ENCODE measurements at places on chromosomes 11 and 22.

GRCh38 chr11:107609400-107610218 lies 18.7 kb downstream of the ELMOD1 start:
- no peak for DNase-seq

GRCh38 chr11:2097356-2097997 lies 41.7 kb downstream of the IGF2 start:
- DNase-seq: no peak

- no peak for DNase-seq
Observed at GRCh38 chr22:49011769-49012648, 815.7 kb downstream of the BRD1 start.

- no peak for DNase-seq
Observed at GRCh38 chr22:31488346-31488883, 1.2 kb downstream of the EIF4ENIF1 start.

DNA sequence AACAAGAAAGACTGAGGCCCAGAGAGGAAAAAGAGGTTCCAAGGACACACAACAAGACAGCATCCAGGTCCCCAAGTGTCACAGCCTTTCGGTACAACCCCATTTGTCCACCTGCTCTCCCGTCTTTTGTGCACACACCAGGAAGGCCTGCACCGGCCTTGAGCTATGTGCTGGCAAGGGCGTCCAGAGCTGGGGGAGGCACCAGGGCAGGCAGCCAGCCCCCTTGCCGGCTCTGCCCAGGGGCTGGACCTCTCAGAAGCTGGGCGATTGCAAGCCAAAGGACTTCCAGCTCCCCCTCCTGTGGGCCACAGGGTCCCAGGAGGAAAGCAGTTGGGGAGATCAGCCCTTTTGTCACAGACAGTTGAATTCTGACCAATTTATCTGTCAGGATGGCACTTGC lies 210.5 kb downstream of the MN1 start:
- no peak for DNase-seq

DNA sequence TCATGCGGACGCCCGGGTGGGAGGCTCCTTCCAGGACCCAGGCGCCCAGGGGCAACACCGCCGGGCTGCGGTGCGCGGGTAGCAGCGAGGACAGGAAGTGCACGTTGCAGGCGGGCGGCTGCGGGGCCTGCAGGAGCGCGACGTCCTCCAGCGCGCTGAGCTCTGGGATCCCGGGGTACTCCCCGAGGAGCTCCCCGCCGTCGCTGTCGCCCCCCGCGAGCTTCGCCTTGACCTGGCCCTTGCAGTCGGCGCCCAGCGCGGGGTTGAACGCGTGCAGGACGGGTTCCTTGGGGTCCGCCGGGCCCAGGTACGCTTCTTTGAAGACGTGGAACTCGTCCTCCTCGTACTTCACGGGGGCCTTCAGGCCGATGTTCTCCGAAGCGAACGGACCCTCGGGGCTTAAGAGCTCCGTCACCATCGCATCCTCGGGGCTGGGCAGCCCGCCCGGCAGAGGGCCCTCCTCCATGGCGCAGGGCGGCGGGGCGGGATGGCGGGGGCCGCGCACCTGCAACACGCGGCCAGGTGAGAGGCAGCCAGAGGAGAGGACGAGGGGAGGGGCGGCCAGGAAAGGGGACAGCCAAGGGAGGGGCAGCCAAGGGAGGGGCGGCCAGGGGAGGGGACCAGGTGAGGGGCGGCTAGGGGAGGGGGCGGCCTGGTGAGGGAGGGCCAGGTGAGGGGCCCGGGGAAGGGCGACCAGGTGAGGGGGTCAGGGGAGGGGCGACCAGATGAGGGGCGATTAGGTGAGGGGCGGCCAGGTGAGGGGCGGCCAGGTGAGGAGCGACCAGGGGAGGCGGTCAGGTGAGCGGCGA lies 921 bp downstream of the TESMIN start:
- peak; percentile 24 for DNase-seq

DNA sequence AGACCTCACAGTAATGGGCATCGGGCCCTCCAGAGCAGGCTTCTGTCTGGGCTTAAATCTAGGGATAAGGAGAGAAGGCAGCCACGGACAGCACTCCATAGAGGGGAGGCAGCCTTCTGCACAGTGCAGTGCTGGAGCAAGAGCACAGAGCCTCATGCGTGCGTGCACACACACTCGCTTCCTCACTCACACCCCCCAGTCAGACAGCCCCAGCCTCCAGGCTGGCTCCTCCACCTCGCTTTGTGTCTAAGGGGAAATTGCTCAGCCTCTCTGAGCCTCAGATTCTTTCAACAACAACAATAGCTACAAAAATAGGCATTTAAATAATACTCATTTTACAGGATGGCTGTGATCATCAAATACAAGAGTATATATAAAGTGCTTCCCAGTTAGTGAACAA lies 26.7 kb upstream of the ETS1 start:
- no peak for DNase-seq

GRCh38 chr11:64430645-64431044 lies 71.7 kb downstream of the RPS6KA4 start:
- no peak for DNase-seq

DNA sequence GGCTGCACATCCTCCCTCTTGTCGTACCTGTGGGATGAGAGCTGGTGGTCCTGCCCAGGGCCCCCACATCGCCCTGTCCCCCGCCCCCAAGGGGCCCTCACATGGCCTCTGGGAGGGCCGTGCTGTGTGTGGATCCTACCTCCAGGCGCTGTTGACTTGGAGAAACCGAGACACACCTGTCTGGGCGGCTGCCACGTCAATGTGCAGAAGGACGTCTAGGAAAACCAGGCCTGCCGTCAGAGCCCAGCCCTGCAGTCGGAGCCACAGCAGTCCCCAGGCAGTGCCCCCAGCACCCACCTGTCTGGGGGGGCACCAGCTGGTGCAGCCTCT lies 14.2 kb downstream of the ALG12 start:
- no peak for DNase-seq

DNA sequence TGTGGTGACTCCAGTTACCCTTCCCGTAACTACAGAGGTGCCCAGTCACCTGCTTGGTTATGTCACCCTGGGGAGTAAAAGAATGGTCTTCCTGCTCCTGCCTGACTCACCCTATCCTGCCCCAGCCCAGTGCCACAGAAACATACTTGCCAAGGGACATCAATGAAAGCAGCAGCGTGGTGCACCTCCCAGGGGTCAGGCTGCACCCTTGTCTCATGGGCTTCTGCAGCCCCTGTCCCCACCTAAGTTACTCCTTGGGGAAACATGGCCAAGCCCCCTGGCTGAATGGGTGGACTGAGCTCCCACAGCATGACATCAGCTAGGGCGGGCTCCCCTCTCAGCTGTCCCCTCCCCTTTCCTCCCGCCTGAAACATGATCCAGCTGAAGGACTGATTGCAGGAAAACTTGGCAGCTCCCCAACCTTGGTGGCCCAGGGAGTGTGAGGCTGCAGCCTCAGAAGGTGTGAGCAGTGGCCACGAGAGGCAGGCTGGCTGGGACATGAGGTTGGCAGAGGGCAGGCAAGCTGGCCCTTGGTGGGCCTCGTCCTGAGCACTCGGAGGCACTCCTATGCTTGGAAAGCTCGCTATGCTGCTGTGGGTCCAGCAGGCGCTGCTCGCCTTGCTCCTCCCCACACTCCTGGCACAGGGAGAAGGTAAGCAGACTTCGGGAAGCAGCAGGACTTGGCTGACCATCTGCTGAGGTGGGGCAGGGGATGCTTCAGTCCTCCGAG lies at the start of gene HTR3A:
HTR3A (plus strand) TSS at position 368 of the 730 bp plus-strand sequence; CDS start at position 586, 218 bp downstream.
- DNase-seq: no peak

DNA sequence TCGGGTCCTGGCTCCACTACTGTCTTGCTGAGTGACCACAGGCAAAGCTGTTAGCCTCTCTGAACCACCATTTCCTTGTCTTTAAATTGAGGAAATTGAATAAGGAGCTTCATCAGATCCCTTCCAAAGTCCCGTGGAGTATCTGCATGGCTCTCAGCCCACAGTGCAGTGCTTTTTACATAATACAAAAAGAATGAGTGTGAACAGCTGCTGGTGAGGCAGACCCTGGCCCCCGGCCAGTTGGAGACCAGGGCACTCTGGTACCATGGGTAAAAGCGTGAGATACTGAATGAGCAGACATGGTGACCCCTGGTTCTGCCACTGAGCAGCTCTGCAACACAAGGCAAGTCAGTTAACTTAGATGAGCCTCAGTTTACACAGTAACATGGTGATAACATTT lies 86.8 kb downstream of the GALNT18 start:
- DNase-seq: no peak

- no peak for DNase-seq
Observed at GRCh38 chr22:30314915-30315314, 11.8 kb downstream of the TBC1D10A start.

DNA sequence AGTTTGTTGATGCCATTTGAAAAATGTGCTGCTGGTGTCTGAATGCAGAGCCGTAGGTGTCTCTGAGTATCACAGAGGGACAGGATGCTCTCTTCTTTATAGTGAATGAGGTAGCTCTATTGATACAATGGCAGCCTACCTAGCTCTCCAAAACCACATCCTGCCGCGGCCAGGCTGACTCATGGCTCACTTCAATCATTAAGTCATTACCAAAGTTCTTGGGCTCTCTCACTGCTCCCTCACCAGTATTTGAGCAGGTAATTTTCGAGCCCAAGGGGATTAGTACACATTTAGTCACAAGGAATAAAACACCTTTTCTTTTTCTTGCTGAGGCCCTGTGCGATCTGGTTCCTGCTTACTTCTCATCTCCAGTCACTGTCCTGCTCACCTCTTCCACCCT lies 509.0 kb upstream of the LARGE1 start:
- no peak for DNase-seq

DNA sequence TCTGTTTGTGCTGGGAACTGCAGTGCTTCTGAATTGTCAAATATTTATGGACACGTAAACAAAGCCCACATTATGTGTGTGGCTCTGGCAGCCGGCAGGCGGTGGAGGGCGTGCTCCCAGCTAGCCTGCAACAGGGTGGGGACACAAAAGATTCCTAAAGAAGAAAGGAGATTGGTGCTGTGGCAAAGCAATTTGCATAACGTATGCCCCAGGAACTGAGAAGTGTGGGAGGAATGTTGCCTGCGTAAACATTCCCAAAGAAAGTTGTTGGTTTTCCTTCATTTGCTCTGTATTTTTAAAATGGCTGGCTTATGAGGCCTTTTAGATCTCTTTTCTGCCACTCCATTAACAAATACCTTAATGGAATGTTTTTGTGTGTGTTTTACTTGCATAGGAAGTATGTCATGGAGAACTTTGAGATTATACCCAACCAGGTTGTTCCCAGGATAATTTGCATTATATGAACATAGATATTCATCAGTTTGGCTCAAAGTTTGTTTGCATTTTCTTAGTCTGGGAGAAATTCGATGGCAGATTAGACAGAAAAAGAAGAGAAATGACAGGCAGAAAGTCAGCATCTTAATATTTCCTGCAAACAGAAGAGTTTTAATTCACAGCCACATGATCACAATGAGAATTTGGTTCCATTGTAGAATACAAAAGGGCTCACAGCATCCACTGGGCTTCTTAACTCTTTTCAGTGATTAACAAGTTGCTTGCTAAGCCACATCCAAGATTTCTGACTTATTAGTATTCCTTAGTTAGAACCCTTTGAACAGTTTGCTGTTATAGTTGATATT lies 41.8 kb upstream of the DLAT start:
- no peak for DNase-seq

DNA sequence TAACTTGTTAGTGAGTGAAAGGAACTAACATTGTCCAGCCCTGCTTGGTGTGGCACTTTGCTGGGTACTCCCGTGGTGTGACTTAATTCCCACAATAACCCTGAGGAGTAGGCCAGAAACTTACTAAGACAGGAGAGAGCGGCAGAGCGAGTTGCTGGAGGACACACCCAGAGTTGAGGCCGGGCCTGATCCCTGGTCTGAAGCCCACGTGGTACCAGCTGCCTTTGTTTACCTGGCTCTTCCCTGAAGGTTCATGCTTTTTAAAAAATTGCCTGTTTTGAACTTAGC lies 594 bp downstream of the MPST start:
- no peak for DNase-seq

- DNase-seq: no peak
Observed at GRCh38 chr11:10701982-10702381, 8.4 kb upstream of the IRAG1 start.

- DNase-seq: no peak
Observed at GRCh38 chr11:47215366-47215910, 664 bp downstream of the DDB2 start.

- DNase-seq: no peak
Observed at GRCh38 chr22:47019012-47019790, 256.8 kb downstream of the TBC1D22A start.

- no peak for DNase-seq
Observed at GRCh38 chr11:121508449-121508848, 55.7 kb upstream of the SORL1-AS1 start.

- no peak for DNase-seq
Observed at GRCh38 chr22:22891139-22891621, 3.6 kb downstream of the IGLL5 start.

- DNase-seq: no peak
Observed at GRCh38 chr11:19995145-19995544, 165.1 kb downstream of the DBX1 start.

- DNase-seq: no peak
Observed at GRCh38 chr22:44594951-44595350, 96.9 kb upstream of the RTL6 start.

DNA sequence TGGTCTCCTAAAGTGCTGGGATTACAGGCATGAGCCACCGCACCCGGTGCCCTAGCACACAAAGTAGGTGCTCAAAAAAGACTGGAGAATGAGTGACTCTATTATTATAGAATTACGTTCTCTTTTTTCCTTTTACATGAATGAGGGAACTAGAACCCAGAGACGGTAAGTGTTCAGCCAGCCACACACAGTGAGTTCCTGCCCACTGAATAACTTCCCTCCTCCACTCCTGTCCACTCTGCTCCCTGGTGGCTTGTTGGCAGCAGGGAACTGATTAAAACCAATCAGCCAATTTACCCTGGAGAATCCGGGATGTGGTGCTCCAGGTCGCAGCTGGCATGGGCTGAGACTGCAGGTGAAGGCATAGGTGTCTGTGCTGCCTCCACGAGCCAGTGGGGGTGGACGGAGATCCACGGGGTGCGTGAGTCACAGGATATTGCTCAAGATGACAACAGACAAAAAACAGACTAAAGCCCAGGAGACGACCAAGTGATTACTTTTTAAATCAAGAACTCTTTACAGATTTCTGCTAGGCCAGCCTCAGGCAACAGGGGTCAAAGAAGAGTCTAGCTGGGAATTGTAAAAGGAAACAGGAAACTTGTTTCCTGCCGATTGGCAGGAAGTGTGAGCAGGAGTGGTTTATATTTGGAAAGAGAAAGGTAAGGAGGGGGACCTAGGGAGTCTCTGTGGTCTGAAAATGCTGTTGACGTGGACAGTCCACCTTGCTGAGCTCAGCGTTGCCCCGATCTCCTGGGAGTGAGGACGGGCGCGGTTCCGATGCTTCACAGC lies 95.2 kb upstream of the TP53I11 start:
- DNase-seq: no peak

- DNase-seq: no peak
Observed at GRCh38 chr11:122304306-122304705, 188.3 kb upstream of the BLID start.

DNA sequence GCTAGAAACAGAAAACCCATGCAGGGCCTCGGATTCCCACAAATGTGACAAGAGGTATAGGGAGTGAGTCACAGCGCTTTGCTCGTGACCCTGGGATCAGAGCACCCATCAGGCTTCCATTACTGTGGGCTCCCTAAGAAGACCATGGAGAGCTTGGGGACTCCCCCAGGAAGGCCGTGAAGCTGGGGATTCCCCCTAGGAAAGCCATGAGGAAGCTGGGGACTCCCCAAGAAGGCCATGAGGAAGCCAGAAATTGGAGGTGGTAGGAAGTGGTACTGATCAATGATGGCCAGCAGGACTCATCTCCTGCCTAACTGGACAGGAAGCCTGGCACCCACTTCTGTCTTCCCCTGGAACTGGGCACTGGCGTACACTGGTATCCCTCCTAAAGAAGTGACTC lies 10.1 kb upstream of the DCPS start:
- DNase-seq: no peak
